ENCODE measurements at places on chromosomes 13 and 19. TPM values are rescaled to one million over a fixed set of nuclear protein-coding genes. Genes with fewer than 3 reads are reported as not detected.

The C19orf73 gene
- total RNA-seq = 0.32 TPM

The MUC16 gene
- not detected for total RNA-seq

The CGB3 gene
- not detected for total RNA-seq

The DZIP1 gene
- 18.1 TPM for total RNA-seq

The RTBDN gene
- not detected for total RNA-seq

The MBD3L2 gene
- not detected for total RNA-seq

The DENND1C gene
- total RNA-seq = not detected

The CEACAM20 gene
- not detected for total RNA-seq

The KIR3DL1 gene
- total RNA-seq = not detected
